ENCODE measurements at places on chromosomes 6 and 20. TPM values are rescaled to one million over a fixed set of nuclear protein-coding genes. Genes with fewer than 3 reads are reported as not detected.

The APOM gene
- total RNA-seq, result 3.8 TPM

DNA sequence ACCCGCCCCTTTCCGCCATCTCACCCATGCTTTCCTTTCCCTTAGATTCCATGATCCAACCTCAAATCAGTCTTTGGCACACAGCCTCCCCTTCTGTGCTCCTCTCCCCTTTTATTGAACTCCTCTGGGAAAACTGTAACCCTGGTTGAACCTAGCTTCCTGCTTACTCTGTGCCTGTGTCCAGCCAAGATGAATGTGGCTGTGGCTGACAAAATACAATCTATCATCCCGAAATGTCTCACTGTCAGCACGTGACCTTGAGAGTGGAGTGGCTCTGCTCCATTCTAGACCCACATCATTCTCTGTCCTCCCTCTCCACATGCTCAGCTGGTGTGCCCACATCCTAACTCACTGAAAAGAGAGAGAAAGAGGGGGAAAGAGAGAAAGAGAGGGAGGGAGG lies 11.0 kb downstream of the NCR2 start:
- H3K27me3 ChIP-seq, result peaks cover 52% of the 10 kb centered on the region
- H3K27ac ChIP-seq, result peak overlapping the region; percentile 20
- peaks cover 3% of the 10 kb centered on the region for H3K36me3 ChIP-seq
- H3K4me1 ChIP-seq, result peaks cover 5% of the 10 kb centered on the region

- H3K27me3 ChIP-seq, result no peaks in the 10 kb centered on the region
- no peak for DNase-seq
- H3K4me1 ChIP-seq, result peaks cover 11% of the 10 kb centered on the region
- H3K36me3 ChIP-seq, result peaks cover 5% of the 10 kb centered on the region
- H3K4me3 ChIP-seq, result no peak overlapping the region
Measured at GRCh38 chr6:148888856-148889255, 142.0 kb downstream of the UST start.

GRCh38 chr6:158174024-158174423 lies 5.9 kb downstream of the GTF2H5 start:
- no peak overlapping the region for H3K27ac ChIP-seq
- peaks cover 21% of the 10 kb centered on the region for H3K36me3 ChIP-seq
- H3K27me3 ChIP-seq, result no peaks in the 10 kb centered on the region
- peaks cover 11% of the 10 kb centered on the region for H3K4me1 ChIP-seq
- no peak for DNase-seq

The HTR1B gene
- total RNA-seq, result 0.18 TPM

DNA sequence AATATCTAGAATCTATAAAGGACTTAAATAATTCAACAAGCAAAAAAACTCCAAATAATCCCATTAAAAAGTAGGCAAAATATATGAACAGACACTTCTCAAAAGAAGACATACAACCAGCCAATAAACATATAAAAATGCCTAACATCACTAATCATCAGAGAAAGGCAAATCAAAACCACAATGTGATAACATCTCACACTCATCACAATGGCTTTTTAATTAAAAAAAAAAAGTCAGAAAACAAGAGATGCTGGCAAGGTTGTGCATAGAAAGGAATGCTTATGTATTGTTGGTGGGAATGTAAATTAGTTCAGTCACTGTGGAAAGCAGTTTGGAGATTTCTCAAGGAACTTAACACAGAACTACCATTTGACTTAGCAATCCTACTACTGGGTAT lies 979.6 kb upstream of the MAP3K7 start:
- H3K27me3 ChIP-seq, result no peaks in the 10 kb centered on the region
- no peaks in the 10 kb centered on the region for H3K4me1 ChIP-seq
- H3K4me3 ChIP-seq, result no peak overlapping the region
- H3K27ac ChIP-seq, result no peak overlapping the region

GRCh38 chr6:84077645-84078044 lies 44.1 kb downstream of the MRAP2 start:
- H3K4me3 ChIP-seq, result no peak overlapping the region
- H3K27me3 ChIP-seq, result no peaks in the 10 kb centered on the region
- no peak for DNase-seq
- H3K27ac ChIP-seq, result no peak overlapping the region

DNA sequence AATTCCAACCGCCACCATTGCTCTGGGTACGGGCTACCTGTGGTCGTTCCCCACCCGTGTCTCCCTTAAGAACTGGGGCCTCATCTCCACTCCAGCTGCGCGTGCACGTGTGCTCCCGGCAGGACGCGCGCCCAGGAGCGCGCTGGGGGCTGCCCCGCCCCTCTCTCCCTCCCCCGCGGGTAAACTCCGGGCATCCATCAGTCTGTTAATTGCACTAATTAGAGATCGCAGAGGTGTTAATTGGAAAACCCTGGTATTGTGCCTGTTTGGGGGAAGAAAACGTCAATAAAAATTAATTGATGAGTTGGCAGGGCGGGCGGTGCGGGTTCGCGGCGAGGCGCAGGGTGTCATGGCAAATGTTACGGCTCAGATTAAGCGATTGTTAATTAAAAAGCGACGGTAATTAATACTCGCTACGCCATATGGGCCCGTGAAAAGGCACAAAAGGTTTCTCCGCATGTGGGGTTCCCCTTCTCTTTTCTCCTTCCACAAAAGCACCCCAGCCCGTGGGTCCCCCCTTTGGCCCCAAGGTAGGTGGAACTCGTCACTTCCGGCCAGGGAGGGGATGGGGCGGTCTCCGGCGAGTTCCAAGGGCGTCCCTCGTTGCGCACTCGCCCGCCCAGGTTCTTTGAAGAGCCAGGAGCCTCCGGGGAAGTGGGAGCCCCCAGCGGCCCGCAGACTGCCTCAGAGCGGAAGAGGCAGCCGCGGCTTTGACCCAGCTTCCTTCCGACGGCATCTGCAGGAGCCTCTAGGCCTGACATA lies 14.4 kb downstream of the FOXP4 start:
- peaks cover 5% of the 10 kb centered on the region for H3K36me3 ChIP-seq
- peaks cover 63% of the 10 kb centered on the region for H3K4me1 ChIP-seq
- no peak overlapping the region for H3K27ac ChIP-seq
- DNase-seq, result no peak
- H3K4me3 ChIP-seq, result peak overlapping the region; percentile 82

GRCh38 chr20:63326314-63327230 lies 33.6 kb downstream of the COL20A1 start:
- H3K27ac ChIP-seq, result no peak overlapping the region
- peaks cover 7% of the 10 kb centered on the region for H3K4me1 ChIP-seq
- DNase-seq, result no peak
- H3K4me3 ChIP-seq, result no peak overlapping the region

The HCK gene
- not detected for total RNA-seq

GRCh38 chr6:167820681-167821080 lies 6.0 kb upstream of the AFDN start:
- DNase-seq, result no peak
- H3K4me3 ChIP-seq, result no peak overlapping the region
- H3K4me1 ChIP-seq, result peaks cover 14% of the 10 kb centered on the region
- H3K36me3 ChIP-seq, result peaks cover 2% of the 10 kb centered on the region

- peaks cover 87% of the 10 kb centered on the region for H3K4me1 ChIP-seq
- H3K4me3 ChIP-seq, result peak overlapping the region; percentile 95
- H3K27me3 ChIP-seq, result peaks cover 13% of the 10 kb centered on the region
- DNase-seq, result no peak
- no peaks in the 10 kb centered on the region for H3K36me3 ChIP-seq
- H3K27ac ChIP-seq, result peak overlapping the region; percentile 94
Measured at GRCh38 chr6:26028746-26029569, 58.3 kb upstream of the HFE start.
